ENCODE measurements at places on chromosomes 6 and 20.

GRCh38 chr6:37507690-37508421, 8.2 kb upstream of the CCDC167 start:
- DNase-seq = no peak

DNA sequence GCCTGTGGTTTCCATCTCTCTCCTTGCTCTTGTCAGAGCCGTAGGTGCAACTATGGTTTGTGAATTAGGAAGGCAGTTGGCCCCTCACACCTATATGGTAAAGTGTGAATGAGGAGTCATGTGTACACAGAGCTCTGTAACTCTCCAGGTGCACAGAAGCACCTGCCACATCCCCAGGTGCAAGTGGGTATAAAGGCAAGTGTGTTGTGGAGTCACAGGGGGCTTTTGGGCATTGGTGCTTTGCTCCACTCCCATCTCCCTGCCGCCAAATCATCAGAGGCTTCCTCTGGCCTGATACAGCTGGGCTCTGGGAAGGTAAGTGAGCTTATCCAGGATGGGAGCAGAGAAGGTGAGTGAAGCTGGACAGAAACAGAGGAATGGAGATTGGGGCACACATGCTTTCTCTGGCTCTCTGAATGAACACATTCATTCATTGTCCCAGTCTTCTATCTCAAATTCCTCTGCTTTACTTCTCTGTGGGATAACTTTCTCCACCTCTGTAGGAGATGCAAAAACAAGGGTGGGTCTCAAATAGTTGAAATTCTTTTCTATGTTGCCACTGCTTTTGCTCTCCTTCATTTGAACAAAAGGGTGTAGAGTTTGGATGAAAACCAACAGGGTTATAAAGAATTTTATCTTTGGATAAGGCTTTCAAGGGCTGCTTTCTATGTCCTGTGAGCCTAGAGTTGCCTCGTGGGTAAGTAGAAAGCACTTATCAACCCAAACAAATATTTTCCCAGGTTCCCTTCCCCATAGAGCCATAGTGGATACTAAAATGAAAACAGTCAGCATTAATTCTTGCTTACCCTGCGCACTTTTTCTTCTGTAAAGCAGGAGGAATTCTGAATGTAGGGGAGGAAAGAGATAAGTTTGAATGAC, 45.0 kb upstream of the RIPOR2 start:
- no peak for DNase-seq

DNA sequence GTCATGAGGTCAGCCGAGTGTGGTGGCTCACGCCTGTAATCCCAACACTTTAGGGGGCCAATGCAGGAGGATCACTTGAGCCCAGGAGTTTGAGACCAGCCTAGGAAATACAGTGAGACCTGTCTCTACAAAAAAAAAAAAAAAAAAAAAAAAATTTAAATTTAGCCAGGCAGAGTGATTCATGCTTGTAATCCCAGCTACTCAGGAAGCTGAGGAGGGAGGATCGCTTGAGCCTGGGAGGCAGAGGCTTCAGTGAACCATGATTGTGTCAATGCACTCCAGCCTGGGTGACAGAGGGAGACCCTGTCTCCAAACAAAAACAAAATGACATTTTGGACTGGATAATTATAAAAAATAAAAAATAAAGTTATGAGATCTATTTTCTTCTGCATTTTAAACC, 56.2 kb downstream of the ADGRF1 start:
- DNase-seq = no peak

- no peak for DNase-seq
These were observed 56.4 kb downstream of the NDUFAF5 start for GRCh38 chr20:13841206-13841605.

DNA sequence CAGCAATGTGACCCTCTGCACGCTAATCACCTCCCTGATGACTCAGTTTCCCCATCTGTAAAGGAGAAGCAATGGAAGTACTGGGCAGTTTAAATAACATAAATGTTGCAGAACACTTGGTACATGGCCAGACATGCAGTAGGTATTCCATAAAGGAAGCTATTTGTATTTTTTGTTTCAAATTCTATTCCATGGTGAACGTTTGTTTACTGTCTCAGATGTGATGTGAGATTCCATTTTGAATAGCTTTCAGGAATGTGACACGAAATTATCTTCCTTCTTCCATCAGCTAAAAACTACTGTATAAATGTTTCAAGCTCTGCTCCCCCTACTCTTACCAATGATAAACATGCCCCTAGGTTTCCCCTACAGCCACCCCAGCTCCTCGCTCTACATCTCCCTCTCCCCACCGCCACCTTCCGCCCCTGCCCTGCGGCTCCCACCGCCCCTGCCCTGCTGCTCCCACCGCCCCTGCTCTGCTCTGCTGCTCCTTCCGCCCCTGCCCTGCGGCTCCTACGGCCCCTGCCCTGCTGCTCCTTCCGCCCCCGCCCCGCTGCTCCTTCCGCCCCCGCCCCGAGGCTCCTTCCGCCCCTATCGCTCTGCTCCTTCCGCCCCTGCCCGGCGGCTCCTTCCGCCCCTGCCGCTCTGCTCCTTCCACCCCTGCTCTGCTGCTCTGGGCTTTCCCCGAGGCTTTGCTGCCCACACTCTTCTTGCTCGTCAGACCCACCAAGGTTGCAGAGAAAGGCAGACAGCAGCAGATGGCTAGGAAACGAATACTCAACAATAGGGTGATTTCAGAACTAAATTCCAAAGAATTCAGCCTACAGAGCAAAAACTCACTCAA, 78.9 kb downstream of the THBS2 start:
- no peak for DNase-seq

DNA sequence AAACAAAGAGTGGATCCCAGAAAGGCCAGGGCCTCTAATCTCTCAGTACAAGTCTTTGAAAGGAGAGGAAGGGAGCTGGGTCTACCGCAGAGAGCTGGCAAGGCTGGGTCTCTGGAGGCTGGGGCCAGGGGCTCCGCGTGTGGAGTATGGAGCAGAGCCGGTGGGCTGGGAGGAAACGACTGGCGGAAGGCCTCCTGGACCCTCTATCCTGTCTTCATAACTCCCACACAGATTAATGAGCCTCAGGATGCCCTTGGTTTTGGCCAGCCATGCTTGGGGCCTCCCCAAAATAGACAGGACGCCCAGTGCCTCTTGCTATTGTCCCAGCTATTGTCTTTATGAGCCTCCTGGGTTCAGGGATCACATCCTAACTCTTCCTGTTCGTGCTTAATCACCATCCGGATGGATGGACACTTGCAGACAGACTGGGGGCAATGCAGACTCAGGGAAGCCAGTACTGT, 306.4 kb downstream of the DHX35 start:
- no peak for DNase-seq

DNA sequence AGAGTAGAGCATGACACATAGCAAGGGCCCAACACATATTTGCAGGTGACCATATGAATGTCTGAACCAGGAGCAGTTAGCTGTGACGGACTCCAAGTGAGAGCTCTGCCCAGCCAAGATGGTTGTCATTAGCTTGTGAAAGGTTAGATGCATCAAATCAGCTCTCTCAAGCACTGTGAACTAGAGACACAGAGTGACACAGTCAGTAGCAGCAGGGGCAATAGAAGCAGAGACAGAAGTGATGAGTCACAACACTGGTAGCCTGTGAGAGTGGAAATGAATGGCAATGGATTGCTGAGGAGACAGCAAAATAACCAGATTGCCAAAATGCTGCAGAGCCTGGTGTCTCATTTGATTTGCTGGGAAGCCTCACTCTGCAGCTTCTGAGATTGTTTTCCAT, 558.9 kb downstream of the PKHD1 start:
- no peak for DNase-seq

- no peak for DNase-seq
These were observed 243.3 kb upstream of the GRIK2 start for GRCh38 chr6:101150226-101150625.

DNA sequence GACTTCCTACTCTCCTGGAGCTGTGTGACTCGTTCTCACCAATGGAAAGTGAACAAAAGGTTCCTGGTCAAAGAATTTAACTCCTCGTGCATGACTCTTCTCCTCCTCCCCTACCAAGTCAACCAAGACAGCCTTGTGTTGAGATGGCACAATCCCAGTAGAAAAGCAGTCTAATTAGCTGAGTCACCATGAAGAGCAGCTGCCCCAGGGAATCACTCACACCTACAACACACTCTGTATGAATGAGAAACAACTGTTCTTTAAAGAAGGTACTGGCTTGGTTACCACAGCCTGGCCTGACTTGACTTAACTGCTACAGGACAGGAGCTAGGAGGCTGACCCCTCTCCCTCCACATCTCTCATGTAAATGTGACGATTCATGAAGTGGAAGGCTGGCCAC, 2.9 kb upstream of the HLA-DOB start:
- DNase-seq = peak; percentile 16

DNA sequence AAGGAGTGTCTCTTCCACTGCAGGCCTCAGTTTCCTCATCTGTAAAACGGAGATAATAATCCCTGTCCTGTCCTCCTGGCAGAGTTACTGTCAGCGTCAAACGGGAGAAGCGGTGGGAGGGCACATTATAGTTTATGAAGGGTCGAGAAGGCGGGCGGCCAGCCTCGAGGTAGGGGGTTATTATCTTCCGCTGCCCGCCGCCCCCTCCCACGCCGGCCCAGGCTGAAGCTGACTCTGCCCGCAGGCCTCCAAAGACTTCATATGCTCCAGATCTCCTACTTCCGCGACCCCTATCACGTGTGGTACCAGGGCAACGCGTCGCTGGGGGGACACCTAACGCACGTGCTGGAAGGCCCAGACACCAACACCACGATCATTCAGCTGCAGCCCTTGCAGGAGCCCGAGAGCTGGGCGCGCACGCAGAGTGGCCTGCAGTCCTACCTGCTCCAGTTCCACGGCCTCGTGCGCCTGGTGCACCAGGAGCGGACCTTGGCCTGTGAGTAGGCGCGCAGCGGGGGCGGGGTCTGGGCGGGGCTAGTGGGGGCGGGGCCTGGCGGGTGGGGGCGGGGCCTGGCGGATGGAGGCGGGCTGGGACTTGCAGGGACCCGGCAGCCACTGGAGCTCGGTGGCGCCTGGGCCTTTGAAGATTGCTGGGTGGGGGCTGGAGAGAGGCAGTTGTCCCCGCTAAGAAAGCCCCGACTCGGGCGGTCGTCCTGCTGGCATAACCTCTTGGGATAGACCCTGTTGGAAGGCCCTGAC, 2.8 kb downstream of the PROCR start:
- no peak for DNase-seq

- no peak for DNase-seq
These were observed 45.6 kb downstream of the LYRM4 start for GRCh38 chr6:5215159-5215558.

GRCh38 chr6:123640567-123641187, 3.9 kb upstream of the TRDN start:
- DNase-seq = no peak

DNA sequence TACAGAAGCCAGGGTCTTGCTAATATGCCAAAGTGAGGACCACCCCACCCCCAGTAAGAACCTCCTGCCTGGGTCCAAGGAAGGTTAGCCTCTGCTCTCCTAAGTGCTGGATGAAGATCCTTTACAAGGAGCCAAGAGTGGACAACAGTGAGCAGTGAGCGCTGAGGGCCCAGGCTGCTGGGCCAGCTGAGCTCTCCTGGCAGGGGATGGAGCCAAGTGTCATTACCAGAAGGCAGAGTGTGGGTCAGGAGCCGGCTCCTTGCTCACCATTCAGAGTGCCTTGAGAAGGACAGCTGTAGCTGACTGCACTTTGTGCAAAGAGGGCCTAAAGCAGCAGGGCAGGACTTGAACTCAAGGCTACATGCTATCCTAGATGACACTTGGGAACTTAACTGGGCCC, 16.9 kb downstream of the MAFB start:
- no peak for DNase-seq

DNA sequence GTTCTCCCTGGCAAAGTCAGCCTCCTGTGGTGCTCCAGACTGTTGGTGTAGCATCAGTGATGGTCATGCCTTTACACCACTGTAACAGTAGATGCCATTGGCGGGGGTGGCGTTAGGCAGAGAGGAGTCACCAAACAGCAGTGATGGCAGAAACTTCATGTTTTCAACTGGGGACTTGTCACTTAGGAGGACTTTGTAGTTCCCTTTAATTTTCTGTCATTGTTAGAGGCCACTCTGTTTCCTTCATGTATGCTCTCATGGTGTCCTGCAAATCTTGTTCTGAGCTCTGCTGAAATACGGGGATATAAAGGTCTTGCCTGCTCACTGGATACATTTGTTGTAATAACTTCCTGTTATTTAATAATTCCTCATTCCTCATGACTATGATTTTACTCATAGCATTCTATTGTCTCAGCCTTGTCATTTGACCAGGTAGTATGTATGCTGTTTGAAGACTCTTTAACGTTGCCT, 4.6 kb downstream of the MAP3K4 start:
- DNase-seq = no peak

GRCh38 chr20:10644458-10645204, 29.2 kb downstream of the JAG1 start:
- no peak for DNase-seq

DNA sequence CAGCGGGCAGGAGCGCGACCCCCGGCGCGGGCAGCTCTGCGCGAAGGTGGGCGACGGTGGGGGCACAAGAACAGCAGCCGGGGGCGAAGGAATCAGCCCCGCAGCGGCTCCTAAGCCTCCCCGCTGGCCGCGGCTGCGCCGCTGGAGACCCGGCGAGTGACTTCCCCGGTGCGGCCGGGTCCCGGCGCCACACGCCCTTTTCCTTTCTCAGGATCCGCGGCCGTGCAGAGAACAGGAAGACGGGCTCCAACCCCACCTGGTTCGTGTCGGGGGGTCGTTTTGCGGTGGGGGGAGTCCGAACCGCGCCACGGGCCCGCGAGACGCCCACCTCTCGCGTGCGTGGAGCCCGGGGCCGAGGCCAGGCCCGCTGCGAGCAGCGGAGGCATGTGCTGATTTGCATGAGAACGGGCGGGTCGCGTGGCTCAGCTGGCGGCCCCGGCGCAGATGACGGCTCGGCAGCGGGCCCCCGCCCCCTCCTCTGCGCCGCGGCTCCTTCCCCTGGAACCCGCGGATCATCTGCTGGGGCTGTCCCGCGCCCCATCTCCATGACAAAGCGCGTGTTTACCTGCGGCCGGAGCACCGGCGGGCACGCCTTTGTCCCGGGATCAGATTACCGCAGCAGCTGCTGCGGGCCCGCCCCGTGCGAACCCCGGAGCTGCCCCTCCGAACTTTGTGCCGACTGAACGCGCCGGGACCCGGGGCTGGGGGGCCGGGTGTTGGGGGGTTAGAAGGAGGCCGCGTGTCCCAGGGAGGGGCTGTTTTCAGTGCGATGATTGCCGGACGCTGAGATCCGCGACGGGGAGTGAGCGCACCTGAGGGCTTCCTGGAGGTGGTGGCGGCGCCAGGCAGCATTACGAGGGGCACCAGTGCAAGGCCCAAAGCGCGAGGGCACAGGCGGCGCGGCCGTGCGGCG, 4.9 kb upstream of the DLL1 start:
- no peak for DNase-seq

GRCh38 chr6:49025273-49026240, 437.5 kb downstream of the MMUT start:
- no peak for DNase-seq

DNA sequence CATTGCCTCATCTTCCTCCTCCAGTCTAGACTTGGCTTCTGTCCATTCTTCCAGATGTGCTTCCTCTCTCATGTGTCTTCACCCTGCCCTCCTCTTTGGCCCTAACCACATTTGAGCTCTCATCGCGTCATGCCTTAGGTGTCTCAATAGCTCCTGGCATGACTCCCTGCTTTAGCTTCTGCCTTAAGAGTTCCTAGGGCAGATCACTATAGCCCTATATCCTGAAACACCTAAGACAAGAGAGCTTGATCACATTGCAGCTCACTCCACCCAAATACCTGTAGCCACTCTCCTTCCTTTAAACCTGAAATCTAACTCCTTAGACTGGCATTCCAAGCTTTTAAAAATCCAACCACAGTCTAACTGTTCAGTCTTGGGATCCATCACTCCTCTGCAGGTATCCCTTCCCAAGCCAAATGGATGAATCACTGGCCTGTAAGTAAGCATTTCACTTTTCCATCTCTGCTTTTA, 69.0 kb upstream of the STXBP5 start:
- no peak for DNase-seq

- no peak for DNase-seq
These were observed 21.9 kb downstream of the SIRPD start for GRCh38 chr20:1535420-1536175.

Data from HCT116 (cell line).